Ecto neural progenitor cell (in vitro differentiated cells): ENCODE measurements at places on chromosomes 5 and 9.

DNA sequence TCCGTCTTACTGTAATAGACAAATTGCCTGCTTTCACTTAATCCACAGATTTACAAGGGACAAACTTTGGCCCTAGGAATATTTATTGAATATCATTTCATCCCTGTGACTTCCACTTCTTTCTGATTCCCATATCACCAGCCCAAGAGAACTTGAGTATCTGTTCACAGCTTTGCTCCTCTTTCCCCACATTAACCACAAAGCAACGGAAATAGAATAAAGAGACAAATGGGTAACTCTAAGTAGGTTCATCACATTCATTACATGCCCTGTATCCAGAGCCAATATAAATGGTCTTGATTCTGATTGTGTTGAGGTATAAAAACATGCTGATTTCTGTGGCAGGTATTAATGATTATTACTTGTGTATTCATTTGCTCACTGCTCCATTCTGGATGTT is 41.9 kb downstream of the TMEM252 start:
- no peak for DNase-seq

DNA sequence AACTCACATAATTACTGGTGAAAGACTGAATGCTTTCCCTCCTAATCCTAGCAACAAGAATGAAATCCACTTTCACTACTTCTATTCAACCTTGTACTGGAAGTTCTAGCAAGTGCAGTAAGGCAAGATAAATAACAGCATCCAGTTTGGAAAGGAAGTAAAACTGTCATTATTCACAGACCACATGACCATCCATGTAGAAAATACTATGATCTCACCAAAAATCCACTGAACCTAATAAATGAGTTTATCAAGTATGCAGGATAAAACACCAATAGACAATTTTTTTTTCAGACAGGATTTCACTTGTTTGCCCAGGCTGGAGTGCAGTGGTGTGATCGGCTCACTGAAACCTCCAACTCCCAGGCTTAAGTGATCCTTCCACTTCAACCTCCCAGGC is 117.7 kb downstream of the TMEM167A start:
- DNase-seq: no peak

- no peak for DNase-seq
These were observed 34.5 kb upstream of the SPARC start for GRCh38 chr5:151721087-151721646.

GRCh38 chr9:79985264-79985663 is 413.5 kb downstream of the TLE4 start:
- DNase-seq: no peak

DNA sequence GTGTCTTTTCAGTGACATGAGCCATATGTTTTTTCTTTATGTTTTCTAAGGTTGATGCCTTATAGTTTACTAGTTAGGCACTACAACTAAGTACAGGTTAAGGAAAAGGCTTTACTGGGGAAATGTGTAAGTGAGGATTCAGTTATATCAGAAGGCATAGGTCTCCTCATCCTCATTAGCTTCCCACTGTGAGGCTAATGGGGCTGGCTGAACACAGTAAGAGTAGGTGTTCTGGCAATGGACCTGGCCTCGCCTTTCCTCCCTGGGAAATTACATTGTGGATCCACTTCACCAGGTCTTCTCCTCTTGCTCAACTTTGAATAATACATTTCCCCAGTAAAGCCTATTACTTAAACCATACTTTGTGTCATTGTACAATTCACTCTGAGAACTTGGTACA is 225.5 kb downstream of the PTPRD start:
- no peak for DNase-seq

GRCh38 chr5:151550146-151550545 is 41.0 kb downstream of the FAT2 start:
- no peak for DNase-seq

- no peak for DNase-seq
These were observed 5.8 kb upstream of the LNPEP start for GRCh38 chr5:96930058-96930457.
